ENCODE measurements at places on chromosomes 12 and 14.

- no peak for DNase-seq
Observed at GRCh38 chr14:60590991-60591414, 58.3 kb downstream of the SIX1 start.

GRCh38 chr14:101102875-101103274 is 199.4 kb upstream of the RTL1 start:
- peak; percentile 36 for DNase-seq

- peak; percentile 99 for DNase-seq
Observed at GRCh38 chr14:78253986-78254385, 83.8 kb downstream of the NRXN3 start.

- DNase-seq: peak; percentile 90
Observed at GRCh38 chr12:92136965-92137721, 8.5 kb downstream of the BTG1 start.

DNA sequence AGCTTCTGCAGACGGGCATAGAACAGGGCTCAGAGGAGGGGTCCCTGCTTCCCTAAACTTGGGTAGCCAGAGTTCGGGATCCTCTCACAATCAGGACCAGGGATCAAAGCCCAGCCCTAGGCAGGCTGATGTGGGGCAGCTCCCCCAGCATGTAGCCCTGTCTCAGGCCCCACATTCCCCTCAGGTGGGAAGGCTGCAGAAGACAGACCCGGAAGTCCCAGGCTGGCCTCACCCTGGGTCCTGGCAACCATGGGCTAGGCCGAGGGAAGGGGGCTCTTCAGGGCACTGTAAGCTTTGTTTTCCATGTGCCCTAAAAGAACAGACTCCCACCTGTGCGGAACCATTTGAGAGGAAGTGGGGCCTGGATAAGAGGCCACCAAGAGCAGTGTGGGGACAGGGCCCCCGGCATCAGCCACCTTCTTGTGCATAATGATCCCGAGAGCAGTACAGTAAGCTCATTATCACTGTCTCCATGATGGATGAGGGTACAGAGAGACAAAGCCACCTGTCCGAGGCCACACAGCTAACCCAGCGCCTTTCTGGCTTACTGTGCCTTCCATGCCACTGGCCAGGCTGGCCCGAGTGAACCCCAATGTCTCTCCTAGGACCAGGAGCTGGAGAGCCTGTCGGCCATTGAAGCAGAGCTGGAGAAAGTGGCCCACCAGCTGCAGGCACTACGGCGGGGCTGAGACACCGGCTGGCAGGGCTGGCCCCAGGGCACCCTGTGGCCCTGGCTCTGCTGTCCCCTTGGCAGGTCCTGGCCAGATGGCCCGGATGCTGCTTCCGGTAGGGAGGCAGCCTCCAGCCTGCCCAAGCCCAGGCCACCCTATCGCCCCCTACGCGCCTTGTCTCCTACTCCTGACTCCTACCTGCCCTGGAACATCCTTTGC is 11.5 kb downstream of the CHGA start:
- DNase-seq: no peak

DNA sequence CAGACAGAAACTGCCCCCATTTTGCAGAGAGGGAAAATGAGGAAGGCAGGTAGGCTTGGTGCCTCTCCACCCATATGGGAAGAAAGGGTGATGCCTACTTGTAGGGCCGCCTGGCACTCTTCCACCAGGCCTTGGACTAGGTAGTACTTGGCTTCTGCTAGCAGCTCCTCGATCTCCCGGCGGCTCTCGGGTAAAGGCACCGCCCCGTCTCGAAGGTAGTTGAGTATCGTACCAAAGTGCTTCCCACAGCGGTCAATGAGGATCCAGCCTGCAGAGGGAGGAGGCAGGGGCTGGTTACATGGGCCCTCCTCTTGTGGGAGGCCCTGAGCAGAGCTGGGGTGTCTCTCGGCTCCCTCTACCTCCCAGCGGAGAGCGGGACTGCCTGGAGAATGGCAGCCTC is 16.6 kb downstream of the KCTD10 start:
- no peak for DNase-seq

DNA sequence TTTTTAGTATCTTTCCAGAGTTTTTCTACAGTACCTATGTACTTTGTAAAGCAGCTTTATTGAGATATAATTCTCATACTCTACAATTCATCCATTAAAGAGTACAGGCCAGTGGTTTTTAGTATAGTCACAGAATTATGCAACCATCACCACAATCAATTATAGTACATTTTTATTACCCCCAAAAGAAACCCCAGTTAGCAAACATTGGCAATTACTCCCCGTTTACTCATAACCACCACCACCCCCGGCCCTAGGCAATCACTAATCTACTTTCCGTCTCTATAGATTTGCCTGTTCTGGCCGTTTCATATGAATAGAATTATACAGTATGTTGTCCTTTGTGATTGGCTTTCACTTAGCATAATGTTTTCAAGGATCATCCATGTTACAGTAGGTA is 119.8 kb downstream of the KICS2 start:
- peak; percentile 71 for DNase-seq

DNA sequence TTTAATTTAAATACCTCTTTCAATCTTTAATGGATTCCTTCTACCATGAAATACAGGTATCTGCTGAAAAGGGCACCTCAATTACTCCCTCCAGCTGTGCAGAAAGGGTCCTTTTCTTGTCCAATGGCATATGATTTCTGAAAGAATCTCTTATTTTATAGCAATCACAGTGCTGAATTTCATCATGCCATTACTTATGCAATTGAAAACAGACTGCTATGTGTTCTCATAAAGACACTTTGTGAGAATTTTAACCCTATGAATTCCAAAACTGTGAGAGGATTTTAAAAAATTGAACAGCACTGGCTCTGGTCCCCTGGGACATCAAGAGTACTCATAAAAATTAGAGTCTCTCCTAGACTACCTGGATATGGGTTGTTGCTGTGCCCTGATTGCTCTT is 45.9 kb upstream of the CNOT2 start:
- DNase-seq: no peak

- DNase-seq: peak; percentile 60
Observed at GRCh38 chr12:84913129-84913515, 523 bp upstream of the SLC6A15 start.

DNA sequence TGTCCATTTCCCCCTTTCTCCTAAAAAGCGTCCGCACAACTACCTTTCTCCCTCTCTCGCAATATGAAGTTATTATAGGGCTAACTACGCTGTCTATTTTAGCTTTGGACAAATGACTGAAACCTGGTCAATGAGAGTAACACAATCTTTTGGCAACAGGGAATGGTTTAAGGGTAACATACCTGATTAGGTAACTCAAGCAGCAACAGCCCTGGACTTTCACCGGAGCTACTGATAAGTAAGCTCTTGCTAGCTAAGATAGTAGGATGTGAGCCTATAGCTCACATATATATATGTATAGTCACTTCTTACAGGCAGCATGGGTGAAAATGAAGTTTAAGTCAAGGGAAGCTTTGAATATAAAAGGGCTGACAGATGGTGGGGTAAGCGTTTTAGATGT is 313.0 kb downstream of the CEP128 start:
- DNase-seq: no peak

GRCh38 chr14:50832935-50833630 is 2.1 kb upstream of the NIN start:
- DNase-seq: no peak

DNA sequence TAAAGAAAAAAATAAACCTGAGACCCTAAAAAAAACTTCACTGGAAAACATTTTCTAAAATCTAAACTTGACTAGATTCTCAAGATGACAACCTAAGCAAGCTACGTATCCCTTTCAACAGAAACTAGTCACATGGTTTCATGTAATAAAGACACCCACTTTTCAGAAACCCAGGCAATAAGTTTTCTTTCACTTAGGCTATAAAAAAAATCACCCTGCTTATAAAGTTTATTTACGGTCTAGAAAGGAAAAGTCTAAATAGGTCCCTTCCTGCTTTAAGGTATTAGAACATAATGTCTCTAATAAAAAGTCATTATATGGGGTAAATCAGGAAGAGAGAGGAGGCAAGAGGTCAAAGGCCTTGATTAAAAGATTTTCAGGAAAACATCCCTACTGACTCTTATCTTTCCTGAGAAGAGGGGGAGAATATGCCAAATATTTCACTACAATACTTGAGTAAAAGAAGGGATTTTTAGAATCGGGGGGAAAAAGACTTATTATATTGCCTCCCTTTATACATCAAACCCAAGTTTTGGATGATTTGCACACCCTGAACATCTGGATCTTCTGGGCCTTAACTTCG is 9.5 kb downstream of the CLIP1 start:
- DNase-seq: no peak

GRCh38 chr12:75720812-75721641 is 209.6 kb upstream of the KRR1 start:
- DNase-seq: peak; percentile 40

GRCh38 chr14:100683578-100683977 is 43.1 kb upstream of the DLK1 start:
- no peak for DNase-seq

DNA sequence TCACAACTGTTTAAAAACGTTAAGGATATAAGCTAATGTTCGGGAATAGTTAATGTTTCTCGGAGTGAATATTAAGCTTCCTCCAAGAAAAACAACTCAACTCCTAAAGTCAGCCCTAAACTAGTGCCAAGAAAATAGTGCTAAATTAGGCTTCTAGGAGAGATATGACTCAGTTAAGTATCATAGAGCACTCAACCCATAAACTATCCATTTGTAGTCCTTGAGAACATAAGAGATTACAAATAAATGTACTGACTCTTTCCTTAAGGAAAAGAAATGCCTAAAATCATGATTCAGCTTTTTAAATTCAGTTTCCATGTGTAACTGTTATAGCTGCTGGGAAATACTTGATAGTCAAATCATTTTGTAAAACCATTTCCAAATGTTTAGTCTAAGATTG is 117.1 kb downstream of the HMGA2 start:
- peak; percentile 98 for DNase-seq

DNA sequence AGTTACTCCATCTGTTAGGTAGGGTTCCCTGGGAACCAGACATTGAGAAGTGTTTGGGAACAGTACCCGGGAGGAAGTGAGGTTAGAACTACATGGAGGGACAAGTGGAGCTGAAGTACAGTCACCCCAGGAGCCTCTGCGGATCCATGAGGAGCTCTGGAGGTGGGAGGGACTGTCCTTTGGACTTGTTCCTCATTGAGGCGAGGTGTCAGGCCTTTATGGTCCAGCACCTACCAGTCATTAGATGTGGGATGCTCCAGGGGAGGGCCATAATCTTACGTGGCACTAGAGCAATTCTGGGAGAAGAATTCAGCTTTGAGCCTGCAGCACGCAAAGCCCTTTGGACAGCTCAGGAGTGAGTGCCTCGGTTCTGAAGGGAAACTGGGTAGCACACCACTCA is 142.8 kb downstream of the DACT1 start:
- DNase-seq: no peak

Data from fibroblast of lung (primary cell).